ENCODE measurements at places on chromosomes 11 and 22. TPM values are rescaled to one million over a fixed set of nuclear protein-coding genes. Genes with fewer than 3 reads are reported as not detected.

The BIK gene
- total RNA-seq, result 1.9 TPM

The RIMBP3B gene
- 0.65 TPM for total RNA-seq

The PDE3B gene
- total RNA-seq, result 29.7 TPM

DNA sequence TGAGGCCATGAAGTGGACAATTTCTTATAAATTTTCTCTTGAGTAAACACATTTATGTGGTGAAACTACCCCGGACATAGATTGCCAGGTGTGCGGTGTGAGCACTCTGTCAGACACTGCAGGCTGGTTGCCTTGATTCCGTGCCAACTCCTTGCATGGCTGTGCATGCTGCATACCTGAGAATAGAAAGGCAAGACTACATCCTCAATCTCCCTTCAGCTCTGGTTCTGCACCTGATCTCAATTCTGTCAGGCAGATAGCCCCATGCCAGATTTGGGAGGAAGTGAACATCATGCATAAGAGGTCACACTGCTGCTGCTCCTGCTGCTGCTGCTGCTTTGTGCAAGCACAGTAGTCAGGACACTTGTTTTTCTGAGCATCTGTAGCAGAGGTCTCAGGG, 42.5 kb upstream of the DEUP1 start:
- no peak for DNase-seq
- H3K27ac ChIP-seq, result no peak overlapping the region
- H3K27me3 ChIP-seq, result peaks cover 10% of the 10 kb centered on the region
- no peaks in the 10 kb centered on the region for H3K36me3 ChIP-seq
- peaks cover 18% of the 10 kb centered on the region for H3K4me1 ChIP-seq

DNA sequence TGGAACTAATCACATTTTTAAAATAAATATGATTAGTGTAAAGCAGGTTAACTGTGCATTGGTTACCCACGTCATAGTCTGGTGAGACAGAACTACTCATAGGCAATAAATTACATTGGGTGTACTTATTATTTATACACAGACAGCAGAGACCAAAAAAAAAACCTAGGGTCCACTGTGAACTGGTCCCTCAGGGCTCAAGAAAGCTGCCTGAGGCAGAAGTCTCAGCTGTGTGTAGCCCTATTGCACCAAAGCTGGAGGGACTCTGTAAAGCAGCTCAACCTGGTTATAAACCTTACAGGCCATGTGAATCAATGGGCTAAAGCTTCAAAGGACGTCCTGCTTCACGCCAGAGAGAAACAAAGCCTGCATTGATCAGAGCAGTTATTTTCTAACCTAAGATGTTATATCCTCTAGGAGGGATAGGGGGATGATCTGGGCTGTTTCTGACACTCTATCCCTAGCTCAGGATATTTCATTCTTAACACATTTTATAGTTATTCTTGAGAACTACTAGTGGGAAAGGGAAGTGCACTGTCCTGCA, 432.2 kb upstream of the ANO3 start:
- no peaks in the 10 kb centered on the region for H3K4me1 ChIP-seq
- H3K36me3 ChIP-seq, result no peaks in the 10 kb centered on the region
- H3K27ac ChIP-seq, result no peak overlapping the region
- H3K4me3 ChIP-seq, result no peak overlapping the region

DNA sequence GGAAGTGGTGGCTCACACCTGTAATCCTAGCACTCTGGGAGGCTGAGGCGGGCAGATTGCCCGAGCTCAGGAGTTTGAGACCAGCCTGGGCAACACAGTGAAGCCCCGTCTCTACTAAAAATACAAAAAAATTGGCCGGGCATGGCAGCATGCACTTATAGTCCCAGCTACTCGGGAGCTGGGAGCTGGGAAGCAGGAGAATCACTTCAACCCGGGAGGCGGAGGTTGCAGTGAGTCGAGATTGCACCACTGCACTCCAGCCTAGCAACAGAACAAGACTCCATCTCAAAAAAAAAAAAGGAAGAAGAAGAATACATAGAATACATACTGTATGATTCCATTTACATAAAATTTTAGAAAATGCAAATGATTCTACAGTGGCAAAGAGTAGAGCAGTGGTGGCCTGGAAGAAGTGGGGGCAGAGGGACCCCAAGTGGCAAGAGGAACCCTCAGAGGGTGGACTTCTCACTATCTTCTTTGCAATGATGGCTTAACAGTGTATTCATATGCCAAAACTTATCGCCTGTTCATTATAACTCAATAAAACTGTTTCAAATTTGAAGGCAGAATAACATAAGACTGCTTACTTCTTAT, 22.0 kb downstream of the PACSIN2 start:
- no peaks in the 10 kb centered on the region for H3K27me3 ChIP-seq
- H3K27ac ChIP-seq, result no peak overlapping the region
- DNase-seq, result no peak
- H3K4me1 ChIP-seq, result peaks cover 25% of the 10 kb centered on the region

DNA sequence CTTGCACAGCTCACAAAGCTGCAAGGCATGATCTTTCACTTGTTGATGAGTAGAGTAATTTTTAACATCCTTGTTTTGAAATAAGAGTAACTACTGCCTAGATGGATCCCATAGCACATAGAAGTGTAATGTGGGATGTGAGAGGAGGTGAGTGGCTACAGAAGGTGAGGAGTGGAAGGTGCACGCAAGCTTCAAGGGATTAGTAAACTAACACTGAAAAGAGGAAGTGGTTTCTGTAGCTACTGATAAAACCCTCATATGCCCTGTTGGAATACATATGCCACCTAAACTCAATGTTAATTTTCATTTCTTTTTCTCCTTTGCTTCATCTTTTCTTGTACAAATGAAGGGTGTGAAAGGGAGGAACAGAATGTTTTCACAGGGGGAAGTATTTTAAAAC, 22.0 kb upstream of the CTSC start:
- no peaks in the 10 kb centered on the region for H3K36me3 ChIP-seq
- H3K27ac ChIP-seq, result no peak overlapping the region
- H3K27me3 ChIP-seq, result peaks cover 3% of the 10 kb centered on the region
- H3K4me3 ChIP-seq, result no peak overlapping the region

GRCh38 chr22:46767249-46767985, 5.0 kb downstream of the TBC1D22A start:
- H3K4me3 ChIP-seq, result no peak overlapping the region
- peak overlapping the region; percentile 10 for H3K27ac ChIP-seq
- H3K27me3 ChIP-seq, result no peaks in the 10 kb centered on the region

DNA sequence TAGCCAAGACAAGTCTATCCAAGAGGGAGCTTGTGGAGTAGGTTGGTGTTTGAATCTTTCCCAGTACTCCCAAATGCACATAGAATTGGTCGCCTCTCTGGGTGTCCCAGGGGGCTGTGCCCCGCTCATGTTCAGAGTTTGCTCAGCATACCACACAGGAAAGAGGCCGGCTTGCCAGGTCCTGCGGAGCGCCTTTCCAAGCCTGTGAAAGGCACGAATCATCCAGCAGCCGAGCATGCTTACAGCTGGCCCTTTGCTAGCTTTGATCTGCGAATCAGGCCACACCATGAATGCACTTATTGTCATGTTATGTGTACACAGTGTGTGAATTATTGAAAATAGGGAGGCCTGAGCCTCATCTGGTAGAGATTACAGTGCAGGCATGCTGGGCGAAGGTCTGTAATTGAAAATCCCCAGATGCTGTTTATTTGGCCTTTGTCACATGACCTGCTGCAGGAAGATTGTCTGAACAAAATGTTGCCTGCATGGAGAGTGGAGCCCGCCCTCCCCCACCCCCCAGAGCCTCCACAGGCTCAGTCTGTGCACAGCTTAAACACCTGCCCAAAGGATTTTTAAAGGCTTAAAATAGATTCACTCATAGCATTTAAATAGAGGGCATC, 163.3 kb upstream of the RASSF10 start:
- H3K4me3 ChIP-seq, result peak overlapping the region; percentile 53
- peaks cover 3% of the 10 kb centered on the region for H3K36me3 ChIP-seq
- peak overlapping the region; percentile 97 for H3K27ac ChIP-seq
- no peaks in the 10 kb centered on the region for H3K27me3 ChIP-seq
- peak; percentile 26 for DNase-seq
- H3K4me1 ChIP-seq, result peaks cover 59% of the 10 kb centered on the region

DNA sequence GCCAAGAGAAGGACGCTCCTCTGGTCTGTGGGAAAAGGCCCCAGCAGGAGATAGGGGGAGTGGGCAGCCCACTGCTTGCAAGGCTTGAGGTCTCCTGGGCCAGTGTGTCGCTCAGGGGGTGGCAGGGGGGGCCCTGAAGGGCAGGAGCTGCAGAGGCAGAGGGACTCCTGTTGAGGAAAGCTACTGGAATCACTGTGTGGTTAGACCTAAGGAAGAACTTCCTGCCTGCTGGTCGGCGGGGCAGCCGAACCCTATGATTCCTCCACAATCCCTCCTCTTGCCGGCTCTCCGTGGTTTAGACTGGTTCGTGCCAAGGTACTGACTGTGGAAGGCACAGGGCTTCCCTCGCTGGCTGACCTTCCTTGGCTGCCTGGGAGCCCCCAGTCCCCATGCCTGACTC, 6.2 kb downstream of the GP1BB start:
- peaks cover 52% of the 10 kb centered on the region for H3K27me3 ChIP-seq
- no peaks in the 10 kb centered on the region for H3K36me3 ChIP-seq
- H3K4me1 ChIP-seq, result peaks cover 4% of the 10 kb centered on the region
- no peak overlapping the region for H3K27ac ChIP-seq

- H3K36me3 ChIP-seq, result peaks cover 10% of the 10 kb centered on the region
- no peak overlapping the region for H3K27ac ChIP-seq
- no peaks in the 10 kb centered on the region for H3K27me3 ChIP-seq
- no peak overlapping the region for H3K4me3 ChIP-seq
Observed at GRCh38 chr22:20128902-20129746, 2.5 kb upstream of the ZDHHC8 start.

- no peaks in the 10 kb centered on the region for H3K36me3 ChIP-seq
- no peak overlapping the region for H3K27ac ChIP-seq
- peaks cover 10% of the 10 kb centered on the region for H3K4me1 ChIP-seq
- peaks cover 27% of the 10 kb centered on the region for H3K27me3 ChIP-seq
- no peak for DNase-seq
Observed at GRCh38 chr11:120192831-120193625, 17.8 kb upstream of the OAF start.
